ENCODE measurements at places on chromosomes 11 and 22.
A peak's percentile ranks its signal among the peaks of the same experiment; 100 is the strongest.

- DNase-seq = no peak
Measured at GRCh38 chr11:103368145-103368544, 258.9 kb downstream of the DYNC2H1 start.

GRCh38 chr11:119000906-119001305, 3.0 kb downstream of the CENATAC start:
- DNase-seq = no peak

GRCh38 chr11:62493801-62494200, 52.8 kb downstream of the AHNAK start:
- DNase-seq = no peak

DNA sequence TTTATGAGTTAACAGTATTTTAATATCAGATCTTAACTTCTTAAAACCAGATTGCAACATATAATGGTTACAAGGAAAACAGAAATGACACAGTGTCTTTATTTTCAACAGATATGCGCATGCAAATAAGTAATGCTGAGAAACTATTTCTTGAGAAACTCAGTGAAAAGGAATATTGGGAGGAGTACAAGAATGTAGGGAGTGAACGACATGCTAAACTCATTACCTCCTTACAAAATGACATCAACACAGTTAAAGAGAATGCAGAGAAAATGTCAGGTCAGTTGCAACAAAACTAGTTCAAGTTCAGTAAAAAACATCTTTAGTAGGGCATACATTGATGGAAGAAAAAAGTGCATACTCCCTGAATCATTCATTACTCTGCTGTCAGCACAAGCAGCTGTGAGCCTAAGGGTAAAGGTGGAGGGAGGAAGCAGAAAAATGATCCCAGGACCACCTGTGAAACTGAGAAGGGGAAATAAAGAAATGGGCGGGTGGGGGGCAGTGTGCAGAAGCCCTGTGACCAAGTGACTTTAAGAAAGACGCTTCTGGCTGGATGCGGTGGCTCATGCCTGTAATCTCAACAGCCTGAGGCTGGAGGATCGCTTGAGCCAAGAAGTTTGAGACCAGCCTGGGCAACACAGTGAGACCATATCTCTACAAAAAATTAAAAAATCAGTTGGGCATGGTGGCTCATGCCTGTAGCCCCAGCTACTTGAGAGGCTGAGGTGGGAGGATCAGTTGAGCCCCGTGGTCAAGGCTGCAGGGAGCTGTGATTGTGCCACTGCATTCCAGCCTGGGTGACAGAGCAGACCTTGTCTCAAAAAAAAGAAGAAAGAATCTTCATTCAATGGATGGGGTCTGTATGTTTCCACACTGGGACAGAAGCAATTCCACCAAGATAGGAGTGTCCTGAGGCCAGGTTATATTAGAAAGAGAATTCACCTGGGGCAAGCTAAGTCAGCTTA, 31.2 kb downstream of the CCDC83 start:
- no peak for DNase-seq

DNA sequence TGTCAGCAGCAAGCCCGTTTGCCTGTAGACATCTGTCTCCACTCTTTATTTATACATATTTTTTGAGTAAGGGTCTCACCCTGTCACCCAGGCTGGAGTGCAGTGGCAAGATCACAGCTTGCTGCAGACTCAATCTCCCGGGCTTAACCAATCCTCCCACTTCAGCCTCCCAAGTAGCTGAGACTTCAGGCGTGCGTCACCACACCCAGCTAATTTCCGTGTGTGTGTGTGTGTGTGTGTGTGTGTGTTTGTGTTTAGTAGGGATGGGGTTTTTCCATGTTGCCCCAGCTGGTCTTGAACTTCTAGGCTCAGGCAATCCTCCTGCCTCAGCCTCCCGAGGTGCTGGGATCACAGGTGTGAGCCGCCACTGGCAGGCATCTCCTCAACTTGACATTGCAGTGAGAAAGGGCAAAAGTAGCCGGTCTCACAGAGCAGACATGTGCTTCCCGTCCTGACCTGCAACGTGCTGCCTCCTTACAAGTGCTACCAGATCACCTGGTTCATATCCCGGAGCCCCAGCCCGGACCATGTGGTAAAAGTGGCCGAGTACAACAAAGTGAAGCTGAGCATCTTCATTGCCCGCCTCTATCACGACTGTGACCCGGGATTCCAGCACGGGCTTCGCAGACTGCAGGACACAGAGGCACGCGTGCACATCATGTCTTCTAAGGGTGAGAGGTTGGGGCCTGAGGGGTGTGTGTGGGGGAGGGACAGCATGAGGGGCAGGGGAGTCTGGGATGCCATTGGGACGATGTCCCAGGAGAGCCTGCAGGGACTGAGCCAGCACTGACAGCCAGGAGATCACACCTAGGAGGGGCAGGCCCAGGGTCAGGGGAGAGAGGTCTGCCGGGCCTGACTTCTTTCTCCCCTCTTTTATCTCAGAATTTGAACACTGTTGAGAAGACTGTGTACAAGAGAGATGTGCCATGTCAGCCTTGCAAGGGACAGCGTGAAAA, 5.6 kb upstream of the APOBEC3H start:
- DNase-seq = no peak

- no peak for DNase-seq
Measured at GRCh38 chr11:78647266-78647915, 72.7 kb upstream of the NARS2 start.

- DNase-seq = no peak
Measured at GRCh38 chr11:118366287-118366686, 6.9 kb downstream of the UBE4A start.

DNA sequence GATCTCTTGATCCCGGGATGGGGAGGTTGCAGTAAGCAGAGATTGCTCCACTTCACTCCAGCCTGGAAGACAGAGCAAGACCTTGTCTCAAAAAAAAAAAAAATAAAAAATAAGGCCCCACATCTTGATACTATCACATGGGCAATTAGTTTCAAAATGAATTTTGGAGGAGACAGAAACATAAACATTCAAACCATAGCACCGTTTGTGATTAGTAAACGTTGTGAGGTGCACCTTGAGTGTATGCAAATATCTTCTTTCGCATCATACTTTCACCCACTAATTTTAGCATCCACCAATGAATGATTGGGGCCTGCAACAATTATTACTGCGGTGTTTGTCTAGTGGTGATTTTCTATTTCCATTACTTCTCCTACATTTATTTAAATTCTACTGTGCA, 11.0 kb upstream of the SPDYC start:
- DNase-seq = no peak

DNA sequence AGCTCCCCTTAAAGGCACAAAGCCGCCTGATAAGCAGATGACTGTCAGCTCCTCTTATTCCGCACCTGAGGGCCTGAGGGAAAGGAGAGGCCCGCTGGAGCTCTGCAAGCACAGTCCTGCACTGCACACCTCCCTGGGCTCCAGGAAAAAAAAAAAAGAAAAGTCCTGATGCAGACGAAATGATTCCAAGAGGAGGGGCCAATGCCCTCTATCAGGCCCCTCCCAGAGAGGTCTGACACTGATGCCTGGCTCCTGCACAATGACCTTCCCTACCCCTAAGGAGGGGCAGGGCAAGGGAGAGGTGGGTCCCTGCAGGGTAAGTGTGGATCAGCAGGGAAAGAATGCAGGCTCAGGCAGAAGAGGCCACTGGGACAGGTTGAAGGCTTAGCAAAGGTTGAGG, 572.7 kb downstream of the SOX6 start:
- no peak for DNase-seq

GRCh38 chr22:46574438-46574992, 37.1 kb upstream of the CELSR1 start:
- DNase-seq = no peak

DNA sequence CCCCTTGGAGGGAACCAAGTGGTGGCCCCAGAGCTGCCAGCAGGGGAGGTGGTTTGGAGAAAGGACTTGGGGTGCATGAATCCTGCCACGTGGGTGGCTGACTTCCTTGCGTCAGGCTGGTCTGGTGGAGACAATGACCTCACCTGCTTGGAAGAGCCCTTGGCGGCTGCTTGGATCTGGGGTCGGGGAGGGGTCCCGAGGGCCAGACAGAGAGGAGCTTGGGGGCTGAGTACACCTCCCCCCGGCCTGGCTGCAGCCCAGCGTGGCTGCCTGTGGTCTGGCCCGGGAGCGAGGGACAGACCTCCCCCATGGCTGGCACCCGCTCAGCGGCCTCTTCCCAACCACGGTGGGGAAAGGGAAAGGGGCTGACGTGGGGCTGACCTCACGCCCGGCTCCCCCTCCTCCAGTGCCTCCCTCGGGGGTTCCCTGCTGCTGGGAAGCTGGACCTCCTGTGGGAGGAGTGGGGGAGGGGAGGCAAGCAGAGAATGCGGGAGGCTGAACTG, 13.8 kb downstream of the LIF start:
- no peak for DNase-seq

DNA sequence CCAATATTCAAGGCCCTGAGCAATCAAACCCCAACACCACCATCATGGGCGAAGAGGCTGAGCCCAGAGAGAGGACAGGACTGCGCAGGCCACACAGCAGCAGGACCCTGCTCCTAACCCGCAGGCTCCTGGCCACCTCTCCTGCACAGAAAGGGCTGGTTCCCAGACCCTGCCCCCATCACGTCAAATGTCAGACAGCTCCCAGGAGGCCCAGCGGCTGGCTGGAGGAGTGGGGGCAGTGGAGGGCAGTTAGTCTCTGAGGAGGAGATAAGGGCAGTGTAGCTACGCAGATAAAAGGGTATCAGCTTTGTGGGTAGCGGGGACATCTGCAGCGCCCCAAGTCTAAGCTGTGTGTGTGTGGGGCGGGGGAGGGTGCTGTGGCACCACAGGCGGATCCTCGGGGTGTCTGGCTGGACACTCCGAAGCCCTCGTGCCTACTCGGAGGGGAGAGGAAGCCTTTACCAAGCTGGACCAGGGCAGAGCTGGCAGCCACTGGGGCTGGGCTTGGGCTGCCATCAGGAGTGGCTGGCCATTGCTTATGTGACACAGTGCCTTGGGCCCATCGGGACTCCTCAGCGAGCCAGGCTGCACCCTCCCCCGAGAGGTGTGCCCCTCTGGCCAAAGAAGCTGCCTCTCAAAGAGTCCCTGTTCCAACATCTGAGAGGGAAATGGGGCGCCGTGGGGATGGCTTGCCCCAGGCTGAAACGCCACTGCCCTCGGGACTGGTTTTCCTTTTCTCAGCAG, 21.5 kb downstream of the FADS3 start:
- DNase-seq = no peak

DNA sequence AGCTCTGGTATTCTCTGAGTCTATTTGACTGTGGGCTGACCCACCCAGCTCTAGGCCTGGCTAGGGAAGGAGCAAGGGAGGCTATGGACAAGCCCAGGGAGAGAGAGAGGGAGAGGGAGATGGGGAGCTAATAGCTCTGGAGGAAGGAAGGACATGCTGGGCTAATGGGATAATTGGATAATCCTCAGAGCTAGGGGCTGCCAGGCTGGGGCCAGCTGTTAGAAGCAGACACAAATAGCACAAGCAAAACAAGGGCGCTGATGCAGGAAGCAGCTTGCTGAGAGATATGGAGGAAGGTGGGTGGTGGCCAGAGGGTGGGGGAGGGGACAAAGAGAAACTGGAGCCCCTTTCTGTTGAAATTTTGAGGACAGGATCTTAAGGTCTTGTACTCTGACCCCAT, 23.2 kb downstream of the ADORA2A start:
- DNase-seq = no peak

GRCh38 chr11:95867105-95867504, 56.8 kb downstream of the MTMR2 start:
- no peak for DNase-seq

- DNase-seq = no peak
Measured at GRCh38 chr22:25137577-25138525, 61.8 kb upstream of the CRYBB3 start.

- no peak for DNase-seq
Measured at GRCh38 chr11:120129570-120129969, 8.3 kb downstream of the TRIM29 start.

- DNase-seq = peak; percentile 77
Measured at GRCh38 chr11:123430721-123431497, 840 bp downstream of the GRAMD1B start.

GRCh38 chr11:119618208-119618909, 110.6 kb downstream of the NECTIN1 start:
- no peak for DNase-seq

GRCh38 chr11:117423046-117423575, 95.5 kb downstream of the CEP164 start:
- DNase-seq = no peak

DNA sequence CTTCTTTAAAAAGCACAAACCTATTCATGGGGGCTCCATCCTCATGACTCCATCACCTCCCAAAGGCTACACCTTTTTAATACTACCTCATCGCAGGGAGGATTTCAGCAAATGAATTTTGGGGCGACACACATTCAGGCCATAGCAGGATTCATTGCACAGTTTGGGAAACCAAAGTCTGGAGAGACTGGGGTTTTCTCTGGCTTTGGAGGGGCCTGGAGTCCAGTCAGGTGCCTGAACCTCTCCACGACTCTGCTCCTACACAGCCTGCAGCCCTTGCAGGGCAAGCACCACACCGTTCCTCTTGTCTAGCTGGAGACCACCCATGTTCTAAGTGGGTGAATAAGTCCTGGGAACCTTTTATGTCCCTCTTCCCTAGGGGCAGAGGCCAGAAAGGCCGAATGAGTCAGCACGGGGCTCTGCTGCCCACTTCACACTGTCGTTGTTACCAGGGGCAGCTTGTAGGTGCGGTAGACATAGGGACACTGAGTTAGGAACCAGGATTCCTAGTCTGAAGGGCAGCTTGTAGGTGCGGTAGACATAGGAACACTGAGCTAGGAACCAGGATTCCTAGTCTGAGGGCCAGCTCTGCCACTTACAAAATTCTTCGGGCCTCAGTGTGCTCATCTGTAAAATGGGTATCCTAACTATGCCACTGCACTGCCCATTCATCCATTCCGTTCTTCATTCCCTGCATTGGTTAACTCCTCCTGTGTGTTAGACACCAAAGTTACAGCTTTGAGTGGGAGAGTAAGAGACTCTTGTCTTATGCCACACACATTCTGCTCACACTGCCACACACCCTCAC, 251.7 kb upstream of the B3GAT1 start:
- no peak for DNase-seq

GRCh38 chr11:32939866-32940265, 47.3 kb downstream of the QSER1 start:
- DNase-seq = no peak

- no peak for DNase-seq
Measured at GRCh38 chr11:70720281-70720680, 322.0 kb downstream of the CTTN start.

GRCh38 chr11:74543991-74544390, 48.4 kb upstream of the POLD3 start:
- no peak for DNase-seq

DNA sequence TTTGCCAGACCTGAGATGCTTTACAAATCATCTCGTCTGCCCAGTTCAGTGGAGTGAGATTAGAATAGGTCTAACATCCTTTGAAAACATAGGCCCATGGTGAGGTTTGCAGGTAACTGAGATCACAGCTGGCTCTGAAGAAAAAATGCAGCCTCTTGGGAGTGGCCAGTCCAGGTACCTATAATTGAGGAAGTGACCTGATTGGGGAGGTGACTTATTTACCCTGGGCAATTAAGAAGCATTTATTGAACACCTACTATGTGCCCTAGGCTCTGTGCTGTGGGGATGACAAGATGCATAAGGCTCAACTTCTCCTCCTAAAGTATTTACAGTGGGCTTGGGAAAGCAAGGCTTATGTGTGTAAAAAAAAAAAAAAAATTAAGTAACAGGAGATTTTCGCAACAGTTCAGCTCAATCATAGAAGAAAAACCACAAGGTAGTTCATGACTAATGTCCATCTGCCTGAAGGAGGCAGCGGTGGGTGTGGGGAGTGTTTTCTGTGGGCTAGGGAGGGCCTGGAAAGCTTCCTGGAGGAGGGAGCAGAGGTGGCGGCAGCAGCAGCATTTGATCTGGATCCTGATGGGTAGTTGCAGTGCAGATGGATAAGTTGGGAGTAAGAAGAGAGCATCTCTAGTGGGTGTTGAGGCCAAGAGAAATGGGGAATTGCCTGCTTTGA, 16.1 kb downstream of the MICAL2 start:
- no peak for DNase-seq

- no peak for DNase-seq
Measured at GRCh38 chr11:59894616-59895015, 16.0 kb downstream of the OOSP3 start.

All from activated T-helper 2 cell treated with anti-CD3 and anti-CD28 coated beads, Interferon-gamma antibody, Interleukin-2, Interleukin-4, amounts not matched to agents 10 μg/mL and 5 μg/mL and 100 μg/mL, durations not matched to agents 14 hours and 24 hours and 36 hours (primary cell).